ENCODE measurements at places on chromosomes 6 and 20. TPM values are rescaled to one million over a fixed set of nuclear protein-coding genes. Genes with fewer than 3 reads are reported as not detected.

The NCOA5 gene
- 44.1 TPM for total RNA-seq

The ADGRF4 gene
- total RNA-seq, result 0.08 TPM

The MUCL3 gene
- 0.26 TPM for total RNA-seq

The KIFC1 gene
- 1.7 TPM for total RNA-seq

The NKX2-4 gene
- total RNA-seq, result not detected

The KIAA1755 gene
- total RNA-seq, result 3.8 TPM

The EFCAB8 gene
- total RNA-seq, result 0.23 TPM

The PRKN gene
- total RNA-seq, result 2.2 TPM

The C20orf144 gene
- total RNA-seq, result 1.1 TPM

The NKX2-2 gene
- not detected for total RNA-seq

The HSPA1L gene
- total RNA-seq, result 0.90 TPM

The KHDC1 gene
- total RNA-seq, result 14.7 TPM

The KCNK16 gene
- total RNA-seq, result not detected

The JAG1 gene
- total RNA-seq, result 16.6 TPM

The HUS1B gene
- 3.9 TPM for total RNA-seq

The SNAP25 gene
- 85.4 TPM for total RNA-seq

The GMEB2 gene
- 12.5 TPM for total RNA-seq

The TMEM30A gene
- total RNA-seq, result 155 TPM

The DNAH8 gene
- total RNA-seq, result not detected

The MTCH1 gene
- 86.9 TPM for total RNA-seq

The NDUFAF5 gene
- total RNA-seq, result 27.3 TPM

Data from motor neuron (in vitro differentiated cells).